NCI-H1436 treated with DMSO at 0.1 percent for 48 hours (cell line): ENCODE measurements at places on chromosomes 5 and 9.

GRCh38 chr9:13568405-13568804, 288.9 kb upstream of the MPDZ start:
- no peak for DNase-seq

DNA sequence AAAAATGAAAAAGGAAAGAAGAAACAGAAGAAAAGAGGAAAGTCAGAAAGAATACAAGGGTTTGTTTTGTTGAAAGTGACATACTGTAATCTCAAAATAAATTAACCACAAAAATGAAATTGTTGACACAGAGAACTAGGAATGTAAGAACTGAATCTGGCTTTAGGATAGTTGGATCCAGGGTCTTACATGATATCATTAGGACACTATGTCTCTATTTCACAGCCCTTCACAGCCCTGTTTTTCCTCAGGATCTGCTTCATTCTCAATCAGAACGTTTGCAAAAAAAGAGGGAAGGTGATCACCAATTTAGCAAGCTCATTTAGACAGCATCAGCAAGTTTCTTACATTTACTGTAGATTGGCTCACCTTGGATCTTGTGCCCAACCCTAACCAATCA, 188.5 kb upstream of the NREP start:
- no peak for DNase-seq

DNA sequence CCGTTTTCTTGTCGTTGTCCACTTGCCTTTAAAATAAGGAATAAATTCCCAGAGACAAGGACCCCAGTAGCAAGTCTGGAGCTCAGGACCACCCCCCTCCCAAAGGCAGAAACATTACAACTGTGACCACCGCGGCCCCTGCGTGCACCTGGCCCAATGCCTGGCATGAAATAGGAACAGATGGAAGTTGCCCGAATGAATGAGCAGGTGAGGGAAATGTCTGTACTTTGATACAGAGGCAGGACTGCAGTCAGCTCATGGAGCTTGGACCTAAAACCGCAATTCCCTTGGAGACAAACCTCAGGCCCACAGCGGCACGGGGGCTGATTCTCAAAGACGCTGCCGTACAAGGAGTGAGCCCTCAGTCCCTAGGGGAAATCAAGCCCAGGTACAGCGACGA, 55.3 kb upstream of the SARDH start:
- DNase-seq = no peak

GRCh38 chr9:127050591-127051001, 71.8 kb downstream of the ANGPTL2 start:
- no peak for DNase-seq

DNA sequence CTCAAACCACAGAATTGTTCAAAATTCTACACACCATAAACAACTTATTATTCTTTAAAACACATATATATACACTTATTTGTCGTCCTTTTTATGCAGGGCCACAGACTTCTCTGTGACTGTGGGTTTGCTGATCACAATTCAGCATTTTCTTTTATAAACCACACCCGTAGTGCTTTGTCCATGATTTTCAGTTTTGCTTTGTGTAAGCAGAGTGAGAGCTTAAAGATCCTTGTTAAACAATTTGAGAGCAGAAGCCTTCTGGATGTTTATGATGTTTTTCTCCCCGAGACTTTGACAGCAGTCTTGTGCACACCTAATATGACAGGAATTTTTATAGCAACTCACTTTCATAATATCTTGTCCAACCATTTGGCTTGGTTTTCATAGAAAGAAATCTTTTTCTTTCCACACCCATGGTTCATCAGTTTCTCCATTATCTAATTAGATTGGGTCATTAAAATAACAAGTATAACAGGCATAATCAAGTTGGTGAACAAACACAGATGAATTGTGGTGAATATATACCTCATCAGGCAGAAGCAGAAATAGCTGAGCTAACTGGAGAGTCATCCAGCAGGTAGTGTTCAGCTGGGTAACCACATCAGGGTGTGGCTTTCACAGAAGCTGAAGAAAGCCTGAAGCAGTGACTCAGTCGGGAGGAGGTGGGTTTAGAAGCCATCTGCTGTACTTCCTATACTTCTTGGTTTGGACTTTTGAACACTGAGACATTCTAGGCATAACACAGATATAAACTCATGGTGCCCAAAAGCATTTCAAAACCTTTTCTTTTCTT, 232.8 kb downstream of the DOCK8 start:
- no peak for DNase-seq

- DNase-seq = no peak
Observed at GRCh38 chr9:75239176-75239575, 150.9 kb downstream of the OSTF1 start.

DNA sequence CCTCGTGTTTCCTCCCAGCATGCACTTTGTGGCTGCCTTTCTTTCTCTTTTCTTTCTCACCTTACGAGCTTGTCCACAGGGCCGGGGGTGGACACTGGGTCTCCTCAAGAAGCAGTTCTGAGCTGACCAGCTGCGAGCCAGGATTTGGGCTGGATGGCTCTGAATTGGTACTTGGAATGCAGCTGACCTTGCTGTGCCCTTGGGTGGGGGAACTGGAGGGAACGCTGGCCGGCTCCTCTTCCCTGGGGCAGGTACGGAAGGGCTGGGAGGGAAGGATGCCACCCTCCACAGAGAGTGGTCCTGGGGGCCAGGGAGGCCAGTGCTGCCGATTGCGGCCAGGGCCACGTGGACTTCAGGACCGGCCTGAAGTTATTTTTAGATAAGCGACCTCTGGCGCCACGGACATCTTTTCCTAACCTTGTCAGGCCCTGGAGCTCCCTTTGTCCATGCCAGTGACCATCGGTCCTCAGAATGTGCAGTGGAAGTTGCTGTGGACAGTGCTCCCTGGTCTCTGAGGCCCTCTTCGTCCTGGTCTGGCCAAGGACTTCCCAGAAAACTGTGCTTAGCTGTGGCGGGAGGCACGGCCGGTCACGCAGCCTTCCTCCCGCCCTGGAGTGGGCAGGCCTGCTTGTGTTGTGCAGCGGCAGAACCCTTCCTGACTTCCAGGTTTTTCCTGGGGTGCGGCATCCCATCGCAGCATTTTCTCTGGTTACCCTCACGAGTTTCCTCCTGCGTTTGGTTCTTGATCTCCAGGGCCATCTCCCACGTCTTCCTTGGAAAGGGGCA, 13.5 kb upstream of the AHRR start:
- DNase-seq = no peak
